ENCODE measurements at places on chromosomes 4 and X.

DNA sequence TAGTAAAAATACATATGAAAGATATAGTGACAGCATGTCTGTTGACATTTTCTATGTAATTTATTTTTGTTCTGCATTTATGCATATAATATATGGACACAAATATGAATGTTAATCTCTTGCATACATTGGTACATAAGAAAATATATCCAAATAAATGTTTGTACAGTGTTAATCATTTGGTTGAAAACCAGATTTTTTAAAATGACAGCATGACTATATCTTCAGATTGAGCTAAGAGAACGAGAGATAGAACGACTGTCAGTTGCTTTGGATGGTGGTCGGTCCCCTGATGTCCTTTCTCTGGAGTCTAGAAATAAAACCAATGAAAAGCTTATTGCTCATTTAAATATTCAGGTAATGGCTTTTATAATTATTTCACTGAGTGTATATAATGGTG, 15.3 kb downstream of the CEP135 start:
- no peak for DNase-seq

DNA sequence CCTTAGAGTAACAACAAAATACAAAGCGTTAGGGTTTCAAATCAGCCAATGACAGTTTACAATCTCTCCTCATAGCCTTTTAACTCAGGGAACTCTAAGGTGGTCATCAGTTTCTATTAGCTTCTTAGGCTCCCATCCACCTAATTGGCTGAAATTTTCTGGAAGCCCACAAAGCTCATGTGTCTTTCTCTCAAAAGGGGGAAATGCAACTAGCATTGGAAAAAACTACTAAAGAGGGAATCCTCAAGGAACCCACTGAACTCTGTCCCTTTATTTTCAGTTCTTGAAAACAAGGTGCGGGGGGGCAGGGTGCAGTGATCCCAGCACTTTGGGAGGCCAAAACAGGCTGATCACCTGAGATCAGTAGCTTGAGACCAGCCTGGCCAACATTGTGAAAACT, 56.4 kb downstream of the PDGFC start:
- DNase-seq, result no peak

GRCh38 chr4:2289955-2290333, 28.0 kb upstream of the MXD4 start:
- DNase-seq, result no peak

- DNase-seq, result no peak
Measured at GRCh38 chr4:84924434-84924833, 42.1 kb downstream of the WDFY3 start.

GRCh38 chr4:127450276-127450675, 182.5 kb upstream of the INTU start:
- no peak for DNase-seq

DNA sequence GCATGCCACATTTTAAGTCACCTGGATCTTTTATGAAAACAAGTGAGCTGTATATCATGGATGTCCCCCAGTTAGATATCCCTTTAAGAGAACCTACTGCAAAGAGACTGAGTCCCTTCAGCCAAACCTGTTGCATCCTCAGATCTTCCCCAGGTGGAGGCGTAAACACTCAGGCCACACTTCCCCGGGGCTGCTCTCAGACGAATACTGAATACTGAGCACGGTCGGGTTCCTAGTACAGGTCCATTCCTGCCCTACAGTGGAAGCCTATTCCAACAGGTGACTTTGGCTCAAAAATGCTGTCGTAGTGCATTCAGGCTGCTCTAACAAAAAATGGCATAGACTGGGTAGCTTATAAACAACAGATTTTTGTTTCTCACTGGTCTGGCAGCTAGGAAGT, 320.2 kb upstream of the CLNK start:
- DNase-seq, result no peak

GRCh38 chrX:1167466-1167865, 45.0 kb downstream of the CRLF2 start:
- no peak for DNase-seq
